Sciatic nerve (tissue), 2 donors: ENCODE measurements at places on chromosomes 2 and 18. TPM values are rescaled to one million over a fixed set of nuclear protein-coding genes. Genes with fewer than 3 reads are reported as not detected.

Gene UGT1A7
- total RNA-seq, result not detected

Gene HIBCH
- 41.5 TPM for total RNA-seq

Gene TXNDC2
- total RNA-seq, result not detected

Gene TRABD2A
- total RNA-seq, result 2.1 TPM

Gene DARS1
- total RNA-seq, result 71.1 TPM

Gene RGPD4
- 0.40 TPM for total RNA-seq
